EL (cell line): ENCODE measurements at places on chromosomes 1 and 21.

DNA sequence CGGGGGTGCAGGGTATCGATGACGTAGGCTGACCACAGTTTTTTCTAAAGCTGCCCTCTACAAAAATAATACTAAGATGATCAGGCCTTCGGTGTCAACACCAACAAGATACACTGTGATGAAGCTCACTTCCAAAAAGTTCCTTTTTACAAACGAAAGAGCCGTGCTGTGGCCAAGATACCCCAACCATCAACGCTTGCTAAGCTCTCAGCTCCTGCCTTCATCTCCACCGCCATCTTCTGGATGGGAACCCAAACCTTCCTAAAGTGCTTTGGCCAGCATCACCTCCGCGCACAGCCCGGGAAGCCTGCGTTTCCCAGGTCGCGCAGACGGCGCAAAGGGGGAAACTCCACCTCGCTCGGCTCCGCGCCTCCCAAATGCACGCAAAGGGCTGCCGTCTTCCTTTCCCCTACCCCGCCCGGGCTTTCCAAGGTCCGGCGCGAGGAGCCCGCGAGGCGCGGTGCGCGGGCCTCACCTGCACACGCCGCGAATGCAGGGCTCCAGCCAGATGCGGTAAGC lies 541 bp downstream of the USP48 start:
- DNase-seq = peak; percentile 61

DNA sequence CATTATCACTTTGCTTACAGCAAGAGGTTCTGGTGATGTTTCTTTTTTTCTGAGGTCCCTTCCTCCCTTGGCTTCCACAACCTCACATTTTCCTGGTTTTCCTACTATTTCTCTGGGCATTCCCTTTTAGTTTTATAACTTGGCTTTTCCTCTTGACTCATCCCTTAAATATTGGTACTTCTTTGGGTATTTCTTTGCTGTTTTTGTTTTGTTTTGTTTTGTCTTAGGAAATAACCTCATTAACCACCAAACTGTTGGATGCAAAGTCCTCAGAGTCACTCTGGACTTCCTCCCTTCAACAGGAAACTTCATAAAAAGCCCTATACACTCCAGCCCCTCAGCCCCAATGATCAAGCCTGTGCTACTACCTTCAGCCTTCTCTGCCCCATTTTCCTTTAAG lies 211.1 kb downstream of the DUSP10 start:
- peak; percentile 47 for DNase-seq

DNA sequence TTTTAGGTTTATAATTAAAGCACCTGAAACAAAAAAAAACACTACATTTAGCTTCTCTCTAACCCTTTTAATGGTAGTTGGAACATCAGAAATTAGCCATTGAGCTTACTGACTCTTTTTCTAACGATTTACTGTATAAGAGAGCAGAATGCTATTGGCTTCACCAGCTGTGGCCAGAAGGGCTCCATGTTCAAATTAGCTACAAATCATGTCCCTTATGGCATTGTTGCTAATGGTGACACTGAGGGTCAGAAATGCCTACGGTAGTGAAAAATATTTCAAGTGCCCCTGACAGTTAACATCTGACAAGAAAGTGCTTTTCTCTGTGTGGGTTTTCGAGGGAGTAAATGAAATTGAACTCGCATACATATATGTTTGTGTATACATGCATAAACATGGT lies 232.7 kb downstream of the NFIA start:
- DNase-seq = no peak

DNA sequence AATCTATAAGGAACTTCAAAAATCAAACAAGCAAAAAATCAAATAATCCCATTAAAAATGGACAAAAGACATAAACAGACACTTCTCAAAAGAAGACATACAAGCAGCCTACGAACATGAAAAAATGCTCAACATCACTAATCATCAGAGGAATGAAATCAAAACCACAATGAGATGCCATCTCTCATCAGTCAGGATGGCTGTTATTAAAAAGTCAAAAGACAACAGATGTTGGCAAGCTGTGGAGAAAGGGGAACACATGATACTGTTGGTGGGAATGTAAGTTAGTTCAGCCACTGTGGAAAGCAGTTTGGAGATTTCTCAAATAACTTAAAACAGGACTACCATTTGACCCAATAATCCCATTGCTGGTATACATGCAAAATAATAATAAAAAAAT lies 226.4 kb downstream of the S1PR1 start:
- peak; percentile 22 for DNase-seq

DNA sequence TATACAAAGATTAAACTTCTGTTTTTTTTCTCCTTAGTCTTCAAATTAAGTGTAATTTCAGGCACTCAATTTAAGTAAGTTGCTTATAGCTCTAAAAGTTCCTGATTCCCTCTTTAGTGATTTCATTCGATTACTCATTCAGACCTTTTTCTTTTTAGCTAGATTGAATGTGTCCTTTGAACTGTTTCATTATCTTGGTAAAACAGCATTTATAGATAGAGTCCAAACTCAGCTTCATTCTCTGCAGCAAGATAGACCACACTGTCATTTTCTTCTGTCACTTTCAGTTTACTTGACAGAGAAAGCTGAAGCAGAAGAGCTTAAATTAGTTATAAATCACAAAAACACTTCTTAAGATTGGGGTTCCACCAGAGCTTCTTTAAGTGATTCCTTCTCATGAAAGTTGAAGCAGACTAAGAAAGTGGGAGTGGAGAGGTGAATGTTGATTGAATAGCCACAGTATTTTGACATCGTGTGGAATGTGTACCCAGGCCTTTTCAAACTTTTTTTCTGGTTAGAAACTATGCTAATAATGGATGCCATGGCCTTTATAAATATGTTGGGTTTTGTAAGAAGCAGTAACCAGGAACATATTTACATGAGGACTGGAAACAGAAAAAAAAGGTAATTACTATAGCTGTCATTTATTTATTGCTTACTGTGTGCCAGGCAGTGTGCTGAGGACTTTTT lies 52.2 kb downstream of the ZBTB40 start:
- DNase-seq = peak; percentile 24

DNA sequence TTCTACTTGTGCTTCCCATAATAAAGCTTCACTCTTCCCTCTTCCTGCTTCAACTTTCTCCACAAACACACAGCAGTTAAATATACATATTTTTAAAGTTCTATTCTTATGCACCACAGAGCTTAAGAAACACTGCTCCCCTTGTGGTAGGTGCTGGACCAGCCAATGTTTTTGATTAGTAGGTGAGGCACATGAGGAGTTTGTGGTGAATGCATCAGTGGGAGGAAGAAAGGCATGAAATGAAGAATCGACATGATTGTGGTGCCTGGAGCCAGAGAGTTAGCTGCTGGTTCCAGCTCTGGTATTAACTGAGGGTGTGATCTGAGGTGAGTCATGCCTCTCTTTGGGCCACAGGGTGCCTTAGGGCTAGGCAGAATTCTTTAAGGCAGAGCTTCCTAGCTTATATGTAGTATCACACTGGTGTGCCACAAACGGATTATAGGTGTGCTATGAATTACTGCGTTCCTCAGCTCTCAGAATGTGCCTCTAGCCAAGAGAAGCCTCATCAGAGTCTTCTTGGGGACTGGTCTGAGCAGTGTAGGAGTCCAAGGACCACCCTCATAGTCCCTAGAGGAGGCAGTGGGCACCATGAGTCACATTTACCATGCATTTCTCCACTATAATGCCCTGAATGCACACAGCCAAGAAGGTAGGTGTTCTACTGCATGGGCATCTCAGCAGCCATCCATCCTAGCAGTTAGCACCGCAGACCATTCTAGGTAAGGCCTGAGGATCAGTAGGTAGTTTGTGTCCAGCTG lies 97.4 kb upstream of the SGIP1 start:
- DNase-seq = peak; percentile 94

- no peak for DNase-seq
These were observed 953.0 kb downstream of the AMY1C start for GRCh38 chr1:104702731-104703130.

DNA sequence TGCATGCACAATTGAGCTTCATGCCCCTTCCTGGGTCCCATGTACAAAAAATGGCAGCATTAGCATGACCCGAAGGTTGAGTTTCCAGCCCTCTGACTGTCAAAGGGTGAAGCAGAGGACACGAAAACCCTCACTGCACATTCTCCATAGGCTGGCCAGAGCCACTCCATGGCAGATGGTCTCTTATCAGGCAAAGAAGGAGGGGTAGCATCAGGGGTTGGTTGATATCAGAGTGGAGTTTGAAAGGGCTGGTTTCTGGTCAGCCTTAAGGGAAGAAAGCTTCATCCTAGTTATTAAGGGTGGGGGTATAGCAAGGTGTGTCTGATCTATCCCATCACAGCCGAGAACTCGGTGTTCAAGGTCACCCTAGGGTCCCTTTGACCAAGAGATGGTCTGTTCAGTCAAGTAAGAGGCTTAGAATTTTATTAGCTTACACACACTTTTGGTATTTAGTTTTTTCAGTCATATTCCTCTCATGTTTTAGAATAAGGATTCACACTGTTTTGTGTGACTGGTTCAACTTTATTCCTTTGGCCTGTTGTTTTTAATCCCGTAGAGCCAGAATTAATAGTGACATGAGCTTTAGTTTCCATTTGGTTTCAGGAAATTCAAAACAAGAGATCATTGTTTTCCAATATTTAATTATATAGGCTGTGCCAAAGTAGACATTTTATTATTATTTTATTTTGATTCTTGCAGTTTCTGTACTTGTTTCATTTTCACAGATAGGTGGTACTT lies 199.9 kb upstream of the FMN2 start:
- no peak for DNase-seq

GRCh38 chr1:236560213-236560771 lies 36.5 kb downstream of the LGALS8 start:
- no peak for DNase-seq

GRCh38 chr1:52706941-52707926 lies 9.1 kb upstream of the COA7 start:
- no peak for DNase-seq
